Urinary bladder (tissue), 4 donors: ENCODE measurements at places on chromosomes 12 and 14. TPM values are rescaled to one million over a fixed set of nuclear protein-coding genes. Genes with fewer than 3 reads are reported as not detected.

The ST8SIA1 gene
- total RNA-seq: 19.8 TPM

The TRIP11 gene
- 103 TPM for total RNA-seq

The CD27 gene
- total RNA-seq: 0.26 TPM

The LAG3 gene
- total RNA-seq: 0.21 TPM

The TSPAN19 gene
- total RNA-seq: not detected

The TAS2R13 gene
- total RNA-seq: 14.3 TPM

The SERPINA3 gene
- 3.5 TPM for total RNA-seq

The KRT74 gene
- not detected for total RNA-seq
